ENCODE measurements at places on chromosomes 12 and 14.

- no peak for DNase-seq
- H3K27me3 ChIP-seq: no peaks in the 10 kb centered on the region
- H3K4me3 ChIP-seq: no peak overlapping the region
- peaks cover 23% of the 10 kb centered on the region for H3K4me1 ChIP-seq
- no peaks in the 10 kb centered on the region for H3K36me3 ChIP-seq
- peak overlapping the region; percentile 47 for H3K27ac ChIP-seq
Observed at GRCh38 chr12:93244514-93245077, 133.1 kb upstream of the NUDT4 start.

- H3K36me3 ChIP-seq: no peaks in the 10 kb centered on the region
- DNase-seq: no peak
- H3K27ac ChIP-seq: no peak overlapping the region
- H3K4me1 ChIP-seq: no peaks in the 10 kb centered on the region
- H3K27me3 ChIP-seq: no peaks in the 10 kb centered on the region
Observed at GRCh38 chr12:87597114-87597513, 432.1 kb downstream of the C12orf50 start.

DNA sequence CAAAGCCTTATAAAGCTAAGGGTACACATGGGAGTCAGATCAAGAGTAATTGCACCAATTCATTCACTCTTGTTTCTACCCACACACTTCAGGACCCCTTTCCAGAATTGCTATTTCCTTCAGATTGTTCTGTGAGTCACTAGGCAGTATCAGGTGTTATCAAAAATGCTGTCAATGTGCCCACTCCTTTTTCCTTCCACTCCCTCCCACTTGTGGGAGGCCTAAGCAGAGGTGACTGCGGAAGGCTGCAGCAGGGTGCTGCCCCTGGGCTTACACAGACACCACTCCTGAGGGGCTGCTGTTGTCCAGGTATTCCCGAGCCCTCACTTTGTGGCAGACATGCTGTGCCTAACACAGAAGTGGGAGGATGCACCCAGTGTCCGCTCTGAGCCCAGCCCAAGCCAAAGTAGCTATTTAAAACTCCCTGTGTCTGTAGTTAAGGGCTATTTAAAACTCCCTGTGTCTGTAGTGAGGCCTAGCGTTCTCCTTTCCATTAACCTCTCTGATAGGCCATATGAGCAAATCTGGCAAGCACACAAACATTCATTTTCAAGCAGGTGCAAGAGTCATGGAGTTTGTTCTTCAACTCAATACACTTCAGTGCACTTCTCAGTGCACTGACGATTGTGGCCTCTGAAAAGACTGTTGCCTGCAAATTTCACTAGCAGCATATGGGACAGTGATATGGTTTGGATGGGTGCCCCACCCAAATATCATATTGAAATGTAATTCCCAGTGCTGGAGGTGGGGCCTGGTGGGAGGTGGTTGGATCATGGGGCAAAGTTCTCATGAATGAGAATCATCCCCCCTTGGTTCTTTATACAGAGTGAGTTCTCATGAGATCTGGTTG, 117.8 kb downstream of the PHLDA1 start:
- no peak overlapping the region for H3K27ac ChIP-seq
- H3K4me1 ChIP-seq: no peaks in the 10 kb centered on the region
- H3K4me3 ChIP-seq: no peak overlapping the region
- no peak for DNase-seq
- H3K27me3 ChIP-seq: no peaks in the 10 kb centered on the region
- no peaks in the 10 kb centered on the region for H3K36me3 ChIP-seq

DNA sequence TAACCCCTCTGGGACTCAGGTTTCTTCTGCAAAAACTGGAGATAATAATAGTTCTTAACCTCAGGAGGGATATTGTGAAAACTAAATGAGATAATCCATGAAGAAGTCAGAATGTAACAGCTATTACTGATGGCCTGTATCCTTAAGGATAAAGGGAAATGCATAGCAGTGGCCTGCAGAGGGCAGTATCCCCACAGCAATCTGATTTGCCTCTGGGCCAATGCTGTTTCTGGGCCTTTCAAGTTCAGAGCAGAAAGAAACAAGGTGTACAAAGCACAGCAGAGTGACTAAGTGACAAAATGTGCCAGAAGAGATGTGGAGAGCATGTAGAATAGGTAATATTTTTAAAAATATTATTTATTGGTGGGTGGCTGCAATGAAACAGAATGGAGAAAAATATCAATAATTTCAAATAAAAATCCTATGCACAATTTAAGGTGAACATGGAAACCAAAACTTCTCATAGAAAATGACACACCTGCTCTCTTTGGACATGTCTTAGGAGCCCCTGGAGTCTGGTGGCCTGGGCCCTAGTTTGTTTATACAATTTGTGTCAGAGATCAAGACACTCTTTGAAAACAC, 90.3 kb downstream of the C12orf75 start:
- DNase-seq: peak; percentile 59
- H3K27ac ChIP-seq: no peak overlapping the region
- H3K4me1 ChIP-seq: 0 out of 2 replicates have a peak, but pooled peaks cover 5% of the 10 kb centered on the region
- no peaks in the 10 kb centered on the region for H3K36me3 ChIP-seq
- H3K4me3 ChIP-seq: no peak overlapping the region

DNA sequence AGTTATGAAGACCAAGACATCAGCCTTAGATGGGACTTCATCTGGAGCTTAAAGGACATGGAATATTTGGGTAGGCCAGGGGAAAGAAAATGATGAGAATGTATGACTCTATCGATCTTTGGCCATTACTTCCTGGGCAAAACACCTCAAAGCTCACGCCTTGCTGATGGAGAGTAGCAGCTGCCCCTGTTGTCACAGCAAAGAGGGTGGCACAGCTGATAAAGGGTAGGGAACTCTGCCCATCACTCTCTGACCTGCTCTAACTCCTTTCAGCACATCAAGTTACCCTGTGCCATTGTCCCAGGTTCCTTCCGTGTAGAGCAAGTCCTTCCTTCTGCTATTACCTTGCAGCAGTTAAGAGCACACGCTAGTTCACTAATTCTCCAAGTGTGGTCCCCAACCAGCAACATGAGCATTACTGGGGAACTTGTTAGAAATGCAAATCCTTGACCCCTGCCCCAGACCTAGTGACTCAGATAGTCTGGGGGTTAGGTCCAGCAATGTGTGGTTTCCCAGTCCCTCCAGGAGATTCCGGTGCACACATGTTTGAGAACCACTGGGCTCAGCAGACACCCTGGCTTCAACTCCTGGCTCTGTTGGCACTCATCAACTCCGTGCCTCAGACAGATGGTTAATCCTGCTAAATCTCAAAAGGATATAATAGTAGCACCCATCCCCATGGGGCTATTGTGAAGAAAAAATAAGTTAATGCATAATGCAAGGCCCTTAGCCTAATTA, 93.7 kb upstream of the EEA1 start:
- H3K27ac ChIP-seq: no peak overlapping the region
- no peaks in the 10 kb centered on the region for H3K27me3 ChIP-seq
- no peak for DNase-seq
- no peaks in the 10 kb centered on the region for H3K36me3 ChIP-seq
- H3K4me3 ChIP-seq: no peak overlapping the region

- peak; percentile 62 for DNase-seq
- no peaks in the 10 kb centered on the region for H3K36me3 ChIP-seq
- H3K4me1 ChIP-seq: peaks cover 26% of the 10 kb centered on the region
- H3K27me3 ChIP-seq: no peaks in the 10 kb centered on the region
- H3K4me3 ChIP-seq: no peak overlapping the region
Observed at GRCh38 chr12:124713436-124714082, 146.1 kb upstream of the NCOR2 start.
